ENCODE measurements at places on chromosomes 2 and 18. TPM values are rescaled to one million over a fixed set of nuclear protein-coding genes. Genes with fewer than 3 reads are reported as not detected.

DNA sequence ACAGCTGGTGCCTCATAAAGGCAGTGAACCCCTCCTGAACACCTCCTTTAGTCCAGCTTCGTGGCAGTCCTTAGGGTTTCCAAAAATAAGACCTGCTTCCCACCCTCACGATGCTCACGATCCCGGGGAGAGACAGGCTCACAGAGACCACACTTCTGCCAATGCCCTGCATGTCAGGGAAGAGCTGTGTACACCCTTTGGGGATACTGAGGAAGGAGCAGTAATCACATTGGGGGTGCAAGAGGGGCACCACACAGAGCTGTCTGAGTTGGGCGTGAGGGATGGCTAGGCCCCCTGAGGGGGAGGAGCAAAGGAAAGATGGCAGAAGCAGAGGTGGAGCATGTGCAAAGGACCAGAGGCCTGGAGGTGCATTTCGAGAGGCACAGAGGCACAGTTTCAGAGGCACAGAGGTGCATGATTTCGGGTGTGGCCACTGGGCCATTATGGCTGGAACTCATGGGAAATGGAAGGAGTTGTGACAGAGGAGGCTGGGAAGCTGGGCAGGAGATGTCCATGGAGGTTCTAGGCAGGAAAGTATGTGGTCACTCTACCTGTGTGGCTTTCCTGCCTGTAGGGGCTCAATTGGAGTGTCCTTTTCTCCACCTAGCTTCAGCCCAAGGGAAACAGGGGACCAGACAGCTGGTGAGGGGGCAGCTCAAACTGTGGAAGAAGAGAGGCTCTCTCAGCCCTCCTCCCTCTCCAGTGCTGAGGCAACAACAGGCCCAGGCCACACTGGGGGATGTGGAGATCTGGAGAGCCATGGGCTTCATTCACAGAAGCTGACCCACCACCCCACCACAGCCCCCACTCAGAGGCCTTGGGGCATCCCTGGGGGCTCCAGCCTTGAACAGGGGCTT lies 115.9 kb downstream of the CAPN13 start:
- DNase-seq: no peak
- no peak overlapping the region for H3K27ac ChIP-seq
- no peaks in the 10 kb centered on the region for H3K4me1 ChIP-seq
- no peak overlapping the region for H3K4me3 ChIP-seq
- H3K27me3 ChIP-seq: peaks cover 13% of the 10 kb centered on the region

Gene STARD6
- not detected for total RNA-seq

Gene MAPRE3
- total RNA-seq: 17.5 TPM

Gene STPG4
- 0.26 TPM for total RNA-seq

- DNase-seq: no peak
- no peak overlapping the region for H3K4me3 ChIP-seq
- H3K4me1 ChIP-seq: no peaks in the 10 kb centered on the region
- no peaks in the 10 kb centered on the region for H3K27me3 ChIP-seq
Observed at GRCh38 chr2:25435421-25435820, 93.7 kb upstream of the DNMT3A start.

GRCh38 chr18:76491473-76491775 lies 3.6 kb downstream of the ZNF516 start:
- peaks cover 6% of the 10 kb centered on the region for H3K27me3 ChIP-seq
- H3K4me1 ChIP-seq: peaks cover 60% of the 10 kb centered on the region
- no peaks in the 10 kb centered on the region for H3K36me3 ChIP-seq
- H3K27ac ChIP-seq: no peak overlapping the region
- no peak for DNase-seq

Gene PMAIP1
- 4.6 TPM for total RNA-seq

DNA sequence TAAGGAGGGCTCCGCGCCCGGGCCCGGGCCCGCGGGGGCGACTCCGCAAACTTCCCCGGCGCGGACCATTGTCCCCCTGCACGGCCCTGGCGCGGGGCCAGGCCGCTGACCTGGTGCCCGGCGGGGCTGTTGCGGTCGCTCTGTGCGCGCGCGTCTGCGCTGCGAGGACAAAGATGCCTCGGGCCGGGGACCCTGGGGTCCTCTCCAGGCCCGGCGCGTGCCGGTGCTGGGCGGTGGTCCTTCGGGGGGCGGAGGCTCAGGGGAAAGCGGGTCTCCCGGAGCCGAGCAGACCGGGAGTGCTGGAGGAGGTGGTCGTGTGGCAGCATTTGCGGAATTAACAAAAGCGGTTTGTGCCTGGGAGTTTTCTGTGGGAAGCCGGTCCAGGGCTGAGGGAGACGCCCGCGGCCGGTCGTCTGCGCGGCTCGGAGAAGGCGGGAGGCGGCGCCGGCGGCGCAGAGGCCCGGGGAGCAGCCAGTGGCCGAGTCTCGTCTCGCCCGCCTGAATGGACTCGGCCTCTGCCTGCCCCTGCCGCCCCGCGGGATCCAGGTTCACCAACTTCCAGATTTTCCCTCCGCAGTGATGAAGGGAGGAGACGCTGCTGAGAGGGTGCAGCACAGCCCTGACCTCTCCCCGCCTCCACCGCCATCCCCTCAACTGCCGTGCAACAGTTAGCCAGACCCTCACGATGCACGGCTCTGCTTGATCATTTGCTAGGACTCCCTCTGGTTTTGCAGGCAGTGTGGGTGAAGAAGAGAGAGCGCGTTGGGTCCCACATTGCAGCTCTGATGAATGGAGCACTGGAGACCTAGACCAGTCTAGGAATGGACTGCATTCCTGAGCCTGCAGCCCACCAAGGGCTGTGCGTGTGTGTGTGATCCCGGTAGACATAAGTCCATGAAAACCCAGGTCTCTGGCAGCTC lies 705 bp downstream of the EFR3B start:
- peak; percentile 49 for DNase-seq
- no peaks in the 10 kb centered on the region for H3K36me3 ChIP-seq

GRCh38 chr2:213010106-213010779 lies 141.2 kb downstream of the IKZF2 start:
- no peak overlapping the region for H3K4me3 ChIP-seq
- H3K4me1 ChIP-seq: peaks cover 12% of the 10 kb centered on the region
- H3K27me3 ChIP-seq: no peaks in the 10 kb centered on the region
- no peak for DNase-seq
- H3K27ac ChIP-seq: no peak overlapping the region
- H3K36me3 ChIP-seq: peaks cover 6% of the 10 kb centered on the region

Gene CAPN13
- total RNA-seq: not detected

GRCh38 chr2:46451131-46451711 lies 28.1 kb upstream of the TMEM247 start:
- peaks cover 3% of the 10 kb centered on the region for H3K27me3 ChIP-seq
- no peaks in the 10 kb centered on the region for H3K36me3 ChIP-seq
- no peak overlapping the region for H3K27ac ChIP-seq
- no peaks in the 10 kb centered on the region for H3K4me1 ChIP-seq

DNA sequence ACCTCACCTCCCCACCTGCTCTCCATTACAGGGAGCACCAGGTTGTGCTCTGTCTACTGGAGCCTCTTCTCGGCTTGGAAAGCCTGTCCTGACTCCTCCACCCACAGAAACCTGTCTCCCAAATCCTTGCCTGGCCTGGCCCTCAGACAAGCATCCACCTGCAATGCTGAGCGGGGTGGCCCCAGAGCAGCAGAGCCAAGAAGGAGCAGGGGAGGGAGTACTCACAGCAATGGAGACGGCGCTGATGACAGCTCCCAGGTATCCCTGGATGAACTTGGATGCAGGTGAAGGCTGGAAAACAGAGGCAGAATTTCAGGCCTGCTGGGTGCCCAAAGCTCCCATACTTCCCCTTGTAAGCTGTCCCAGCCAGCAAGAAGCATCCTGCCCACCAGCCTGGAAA lies 72.8 kb downstream of the SFXN5 start:
- H3K4me1 ChIP-seq: no peaks in the 10 kb centered on the region
- DNase-seq: no peak
- H3K36me3 ChIP-seq: no peaks in the 10 kb centered on the region
- H3K27me3 ChIP-seq: no peaks in the 10 kb centered on the region
- H3K4me3 ChIP-seq: no peak overlapping the region
- no peak overlapping the region for H3K27ac ChIP-seq

Gene LYPD6B
- not detected for total RNA-seq

- peaks cover 31% of the 10 kb centered on the region for H3K27me3 ChIP-seq
- no peak for DNase-seq
- H3K4me1 ChIP-seq: no peaks in the 10 kb centered on the region
- H3K36me3 ChIP-seq: peaks cover 10% of the 10 kb centered on the region
- H3K4me3 ChIP-seq: no peak overlapping the region
Observed at GRCh38 chr2:238167344-238167715, 8.6 kb downstream of the ERFE start.

DNA sequence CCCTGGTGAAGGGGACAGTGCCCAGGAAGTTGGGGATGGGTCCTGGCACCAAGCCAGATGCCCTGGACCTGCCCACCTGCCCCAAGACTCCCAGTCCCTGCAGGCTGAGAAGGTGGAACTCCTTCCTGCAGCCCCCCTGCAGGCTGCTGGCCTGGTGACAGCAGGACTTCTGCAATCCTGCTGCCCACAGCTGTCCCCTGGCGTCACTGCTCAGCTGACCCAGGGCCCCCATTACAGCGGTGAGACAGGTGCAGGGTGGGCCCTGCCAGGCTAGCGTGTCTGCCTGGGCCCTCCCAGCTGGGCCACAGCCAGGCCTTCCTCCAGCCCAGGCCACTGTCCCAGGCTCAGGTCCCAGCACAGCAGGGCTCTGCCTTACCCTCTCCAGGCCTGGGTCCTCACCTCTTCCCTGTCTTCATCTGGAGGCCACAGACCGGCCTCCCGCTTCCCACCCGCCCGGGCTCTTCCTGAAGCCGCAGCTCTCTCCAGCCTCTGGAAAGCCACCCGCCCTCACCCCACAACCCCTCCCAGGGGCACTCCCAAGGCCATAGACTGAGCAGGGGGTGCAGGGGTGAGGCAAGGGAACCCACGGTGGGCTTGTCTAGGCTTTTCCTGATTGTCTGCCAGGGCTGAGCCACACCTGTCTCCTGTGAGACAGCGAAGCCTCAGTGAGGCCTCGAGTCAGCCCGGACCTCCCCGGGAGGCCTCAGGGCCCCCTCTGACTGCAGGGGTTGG lies 8.8 kb upstream of the ERFE start:
- no peaks in the 10 kb centered on the region for H3K4me1 ChIP-seq
- H3K27ac ChIP-seq: no peak overlapping the region
- no peaks in the 10 kb centered on the region for H3K36me3 ChIP-seq

Gene ROCK1
- 36.4 TPM for total RNA-seq

- H3K27ac ChIP-seq: no peak overlapping the region
- DNase-seq: no peak
- peaks cover 4% of the 10 kb centered on the region for H3K36me3 ChIP-seq
- no peaks in the 10 kb centered on the region for H3K4me1 ChIP-seq
Observed at GRCh38 chr2:239889641-239890121, 135.5 kb downstream of the NDUFA10 start.

DNA sequence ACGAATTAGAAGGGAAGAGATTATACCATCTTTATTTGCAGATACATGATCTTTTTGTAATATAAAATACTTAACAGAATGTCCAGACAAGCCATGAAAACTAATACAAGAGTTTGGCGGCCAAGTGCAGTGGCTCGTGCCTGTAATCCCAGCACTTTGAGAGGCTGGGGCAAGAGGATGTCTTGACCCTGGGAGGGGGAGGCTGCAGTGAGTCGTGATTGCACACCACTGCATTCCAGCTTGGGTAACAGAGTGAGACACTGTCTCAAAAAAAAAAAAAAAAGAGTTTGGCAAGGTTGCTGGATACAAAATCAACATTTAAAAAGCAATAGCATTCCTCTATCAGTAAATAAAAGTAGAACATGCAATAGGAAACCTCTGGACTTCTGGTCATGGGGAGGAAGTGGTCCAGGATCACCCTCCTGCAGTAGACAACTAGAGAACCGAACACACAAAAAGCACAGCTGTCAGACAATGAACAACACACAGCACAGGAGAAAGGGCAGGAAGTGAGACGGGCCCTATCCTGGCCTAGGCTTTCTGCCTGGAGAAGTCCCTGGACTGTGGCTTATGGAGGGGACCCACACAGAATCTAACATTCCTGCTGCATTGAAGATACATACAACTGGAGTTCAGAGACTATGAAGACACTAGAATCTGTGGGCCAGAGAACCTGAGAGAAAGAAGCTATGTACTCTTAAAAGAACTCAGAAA lies 118.9 kb upstream of the ARL4C start:
- H3K27me3 ChIP-seq: no peaks in the 10 kb centered on the region
- no peak for DNase-seq
- H3K36me3 ChIP-seq: peaks cover 4% of the 10 kb centered on the region
- H3K4me1 ChIP-seq: no peaks in the 10 kb centered on the region
- H3K4me3 ChIP-seq: no peak overlapping the region
- no peak overlapping the region for H3K27ac ChIP-seq

Gene SGO2
- 33.5 TPM for total RNA-seq

GRCh38 chr18:2896990-2897389 lies 50.2 kb downstream of the EMILIN2 start:
- no peak overlapping the region for H3K27ac ChIP-seq
- H3K36me3 ChIP-seq: no peaks in the 10 kb centered on the region
- H3K4me3 ChIP-seq: no peak overlapping the region
- DNase-seq: no peak
- no peaks in the 10 kb centered on the region for H3K27me3 ChIP-seq

Gene SIX3
- total RNA-seq: not detected

DNA sequence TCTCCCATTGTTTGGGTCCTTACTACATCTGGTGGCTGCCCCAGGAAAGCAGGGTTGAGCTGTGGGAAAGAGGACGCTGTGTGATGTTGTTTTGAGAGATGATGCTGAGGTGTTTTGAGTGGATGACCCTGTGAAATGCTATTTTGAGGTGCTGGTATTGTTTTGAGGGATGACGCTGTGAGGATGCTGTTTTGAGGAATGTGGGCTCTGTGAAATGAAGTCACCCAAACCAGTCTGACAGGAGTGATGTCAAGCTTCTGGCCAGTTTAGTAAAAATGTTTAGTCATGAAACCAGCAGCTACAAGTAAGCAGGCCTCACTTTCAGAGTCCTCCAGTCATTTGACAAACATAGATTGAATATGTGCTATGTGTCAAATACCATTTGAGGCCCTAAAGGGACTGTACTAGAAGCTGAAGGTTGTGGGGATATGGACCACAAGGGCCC lies 16.1 kb upstream of the PUM2 start:
- no peaks in the 10 kb centered on the region for H3K4me1 ChIP-seq
- H3K36me3 ChIP-seq: peaks cover 3% of the 10 kb centered on the region
- DNase-seq: no peak
- H3K4me3 ChIP-seq: no peak overlapping the region
- no peaks in the 10 kb centered on the region for H3K27me3 ChIP-seq

- DNase-seq: no peak
- H3K4me1 ChIP-seq: peaks cover 18% of the 10 kb centered on the region
- peaks cover 90% of the 10 kb centered on the region for H3K27me3 ChIP-seq
- H3K36me3 ChIP-seq: no peaks in the 10 kb centered on the region
- peak overlapping the region; percentile 29 for H3K4me3 ChIP-seq
Observed at GRCh38 chr2:60546756-60547420, 6.6 kb downstream of the BCL11A start.

DNA sequence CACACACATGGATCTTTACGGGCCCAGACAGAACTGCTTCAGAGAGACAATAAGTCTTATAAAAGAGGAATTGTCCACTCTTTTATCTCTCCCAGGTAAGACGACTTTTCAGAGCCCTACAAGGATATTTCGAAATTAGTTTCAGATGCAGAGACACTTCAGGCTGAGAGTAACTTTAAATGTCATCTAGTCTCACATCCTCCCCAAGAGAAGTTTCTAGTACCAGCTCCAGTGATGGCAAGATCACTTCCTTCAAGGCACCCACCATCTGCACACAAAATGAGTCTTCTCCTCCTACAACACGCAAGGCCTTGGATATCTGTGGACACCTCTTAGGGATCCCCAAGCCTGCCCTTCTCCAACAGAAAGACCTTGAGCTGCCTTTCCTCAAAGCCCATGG lies 39.0 kb upstream of the KLHL29 start:
- H3K27ac ChIP-seq: no peak overlapping the region
- no peaks in the 10 kb centered on the region for H3K27me3 ChIP-seq
- no peaks in the 10 kb centered on the region for H3K36me3 ChIP-seq
- H3K4me1 ChIP-seq: peaks cover 10% of the 10 kb centered on the region
- H3K4me3 ChIP-seq: no peak overlapping the region
